Kidney epithelial cell (primary cell): ENCODE measurements at places on chromosomes 4 and X. TPM values are rescaled to one million over a fixed set of nuclear protein-coding genes. Genes with fewer than 3 reads are reported as not detected.

GRCh38 chrX:71650333-71650969 lies 16.9 kb upstream of the LOC101059915 start:
- no peak for DNase-seq

GRCh38 chr4:5267408-5267807 lies 216.1 kb downstream of the STK32B start:
- DNase-seq, result no peak

DNA sequence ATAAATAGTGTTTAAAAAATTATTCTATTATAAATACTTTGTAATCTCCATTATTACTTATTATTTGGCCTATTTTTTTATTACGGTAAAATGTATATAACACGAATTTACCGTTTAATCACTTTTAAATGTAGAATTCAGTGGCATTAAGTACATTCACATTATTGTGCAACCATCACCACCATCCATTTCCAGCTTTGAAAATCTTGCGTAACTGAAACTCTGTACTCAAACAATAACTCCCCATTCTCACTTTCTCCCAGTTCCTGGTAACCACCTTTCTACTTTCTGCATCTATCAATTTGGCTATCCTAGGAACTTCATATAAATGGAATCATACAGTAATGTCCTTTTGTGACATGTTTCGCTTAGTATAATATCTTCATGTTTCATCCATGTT lies 45.7 kb downstream of the PASD1 start:
- DNase-seq, result no peak

- no peak for DNase-seq
These were observed 124.9 kb downstream of the PTTG2 start for GRCh38 chr4:38084877-38085711.

Gene KLHL4
- 0.68 and 1.1 TPM in 2 replicates for total RNA-seq

Gene AIFM1
- total RNA-seq, result 26.1 and 27.2 TPM in 2 replicates

- no peak for DNase-seq
These were observed 21.2 kb downstream of the ZFP42 start for GRCh38 chr4:188016754-188017153.

DNA sequence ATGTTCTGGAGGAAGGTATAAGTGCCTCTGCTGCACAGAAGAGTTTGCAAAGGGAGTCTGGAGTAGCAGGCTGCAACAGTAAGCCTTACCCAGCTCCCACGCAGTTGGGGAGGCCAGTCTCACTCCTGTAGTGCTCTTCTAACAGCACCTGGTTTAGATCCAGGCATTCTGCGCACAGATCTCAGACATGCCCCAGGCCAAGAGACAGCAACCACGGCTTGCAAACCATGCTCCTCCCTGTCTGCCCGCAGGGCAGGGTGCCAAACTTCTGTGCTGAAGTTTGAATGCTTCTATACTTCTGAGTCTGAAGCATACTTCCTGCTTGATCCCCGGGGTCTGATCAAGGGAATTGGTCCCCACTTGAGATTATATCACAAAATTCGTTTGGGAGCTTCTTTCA lies 106.3 kb downstream of the LINC00632 start:
- no peak for DNase-seq

DNA sequence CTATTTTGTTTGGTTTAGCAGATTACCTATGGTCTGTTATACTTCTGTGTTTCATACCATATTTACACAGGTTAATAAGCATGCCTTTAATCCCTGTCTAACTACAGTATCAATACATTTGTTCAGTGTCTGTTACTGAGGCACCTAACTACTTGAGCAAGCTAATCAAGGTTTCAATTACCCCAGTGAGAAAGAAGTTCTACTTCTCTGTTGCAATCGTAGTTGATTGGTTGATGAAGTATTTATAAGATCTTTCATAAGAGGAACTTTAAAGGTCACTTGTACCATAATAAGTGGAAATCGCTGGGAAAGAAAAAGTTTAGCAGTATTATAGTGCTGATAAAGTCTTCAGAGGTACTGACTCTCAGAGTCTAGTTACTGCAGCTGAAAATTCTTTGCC lies 490.6 kb downstream of the RPA4 start:
- DNase-seq, result no peak

- DNase-seq, result no peak
These were observed 58.6 kb downstream of the ELOVL6 start for GRCh38 chr4:110139815-110140214.

GRCh38 chr4:69831646-69832325 lies 28.2 kb downstream of the SULT1E1 start:
- DNase-seq, result no peak

- peak; percentile 84 for DNase-seq
These were observed 1093.0 kb upstream of the TENM3 start for GRCh38 chr4:181150191-181150590.

DNA sequence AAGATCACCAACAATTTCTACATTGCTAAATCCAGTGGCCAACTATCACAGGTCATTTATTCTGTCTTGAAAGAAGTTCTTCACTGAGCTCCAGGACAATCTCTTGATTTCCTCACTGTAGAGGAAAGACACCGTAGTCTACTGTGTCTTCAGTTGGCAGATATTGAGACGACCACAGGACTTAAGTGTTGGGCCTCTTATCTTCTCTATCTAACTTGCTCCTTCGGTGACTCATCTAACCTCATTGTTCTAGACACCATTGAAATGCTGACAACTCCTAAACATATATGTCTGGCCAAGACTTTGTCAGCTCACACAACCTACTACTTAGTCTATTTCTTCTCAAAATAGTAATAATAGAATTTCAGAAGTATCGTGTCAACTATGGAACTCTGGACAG lies 425.8 kb downstream of the ARAP2 start:
- DNase-seq, result no peak

- DNase-seq, result no peak
These were observed 1.1 kb downstream of the DOCK11 start for GRCh38 chrX:118496763-118497079.

Gene STAP1
- total RNA-seq, result not detected in 2 replicates

- no peak for DNase-seq
These were observed 12.2 kb downstream of the TNIP3 start for GRCh38 chr4:121151942-121152341.

DNA sequence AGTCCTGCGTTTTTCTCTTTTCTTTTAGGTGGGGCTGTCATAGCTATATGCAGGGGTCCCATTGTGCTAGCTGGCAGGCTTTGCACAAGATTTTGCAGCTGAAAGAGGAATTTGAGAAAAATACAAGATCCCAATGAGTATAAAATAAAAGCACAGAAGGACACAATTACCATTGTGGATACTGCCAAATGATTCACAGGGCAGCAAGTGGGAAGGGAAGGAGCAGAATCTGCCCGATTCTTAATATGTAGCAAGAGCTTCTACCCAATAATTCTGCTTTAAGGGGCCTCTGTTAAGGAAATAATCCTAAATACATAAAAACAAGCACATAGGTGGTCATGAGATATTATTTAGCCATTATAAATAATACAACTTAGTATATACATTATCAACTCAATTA lies 25.9 kb upstream of the ING2 start:
- no peak for DNase-seq

GRCh38 chr4:98624642-98625041 lies 33.8 kb downstream of the TSPAN5 start:
- no peak for DNase-seq

- no peak for DNase-seq
These were observed at the start of gene MAP3K15 for GRCh38 chrX:19514791-19515614. TSS of gene MAP3K15 (minus strand) at chrX:19515508. CDS start at chrX:19515261, 247 bp downstream.

DNA sequence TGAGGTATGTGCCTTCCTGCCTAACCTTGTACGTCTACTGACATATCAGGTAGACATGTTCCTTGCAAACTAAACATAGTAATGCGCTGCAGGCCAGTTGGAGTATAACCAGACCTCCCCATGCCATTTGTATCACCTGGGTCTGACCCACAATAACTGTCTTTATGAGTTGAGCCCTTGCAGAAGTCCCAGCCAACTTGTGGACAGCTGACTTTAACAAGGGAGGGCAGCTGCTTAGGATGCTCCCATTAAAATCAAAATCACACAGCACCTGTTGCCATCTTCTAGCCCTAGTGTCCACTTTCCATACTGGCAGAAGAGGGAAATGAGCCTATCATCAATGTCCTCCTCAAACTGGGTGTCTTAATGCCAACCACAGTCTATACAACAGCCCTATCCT lies 41.6 kb downstream of the KANTR start:
- DNase-seq, result no peak

Gene GATA1
- total RNA-seq, result not detected in 2 replicates
